Neuronal stem cell (in vitro differentiated cells): ENCODE measurements at places on chromosomes 4 and X.

DNA sequence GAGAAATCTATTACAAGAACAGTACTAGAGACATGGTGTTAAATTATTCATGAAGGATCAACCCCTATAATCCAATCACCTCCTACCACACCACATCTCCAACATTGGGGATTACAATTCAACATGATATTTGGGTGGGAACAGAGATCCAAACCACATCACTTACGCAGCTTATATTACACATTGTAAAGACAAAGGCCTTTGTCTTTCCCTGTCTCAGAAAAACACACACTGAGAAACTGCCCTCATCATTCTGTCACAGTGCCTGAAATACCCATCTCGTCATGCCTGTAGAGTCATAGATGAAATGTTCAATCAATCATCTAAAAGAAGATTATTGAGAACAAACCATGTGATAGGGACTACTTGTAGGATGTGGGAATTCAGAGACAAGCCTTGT, 558.8 kb upstream of the GRIA3 start:
- no peak for DNase-seq

GRCh38 chr4:71151054-71151453, 157.6 kb downstream of the DCK start:
- DNase-seq: no peak

GRCh38 chrX:46673620-46674359, 85.1 kb downstream of the SLC9A7 start:
- DNase-seq: no peak

DNA sequence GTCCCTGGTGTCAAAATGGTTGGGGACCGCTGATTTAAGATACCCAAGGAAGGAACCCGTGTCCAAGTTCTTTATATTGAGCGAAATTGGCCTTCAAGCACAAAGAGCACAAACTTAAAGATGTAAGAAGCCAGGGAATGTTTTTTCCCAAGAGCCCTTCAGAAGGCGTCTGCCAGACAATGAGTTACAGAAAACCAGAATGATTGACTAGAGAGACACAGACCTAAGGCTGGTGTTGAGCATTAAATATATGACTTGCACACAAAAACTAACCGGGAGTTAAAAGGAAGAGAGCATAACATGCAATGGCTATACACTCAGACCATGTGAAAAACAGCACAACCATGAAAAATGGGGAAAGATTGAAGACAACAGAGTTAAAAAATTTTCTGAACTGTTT, 157.5 kb upstream of the FAM9B start:
- DNase-seq: no peak

DNA sequence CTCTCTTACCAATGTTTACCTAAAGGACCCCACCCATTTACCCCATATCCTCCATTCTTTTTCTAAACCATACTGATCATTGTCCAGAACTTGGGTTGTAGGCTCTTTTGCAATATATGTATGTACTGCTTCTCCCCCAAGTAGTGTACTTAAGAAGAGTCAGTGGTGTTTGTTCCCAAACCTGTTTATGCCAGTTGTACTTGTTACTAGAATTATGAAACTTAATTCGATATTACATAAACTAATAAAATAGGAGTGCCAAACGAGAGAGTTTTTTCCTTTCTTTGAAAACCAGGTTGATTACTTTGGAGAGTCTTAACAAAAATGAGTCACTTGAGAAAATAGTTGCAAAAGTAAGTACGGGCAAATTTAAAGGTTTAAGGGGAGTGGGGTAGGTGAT, 96.3 kb downstream of the GEMIN8 start:
- DNase-seq: no peak

DNA sequence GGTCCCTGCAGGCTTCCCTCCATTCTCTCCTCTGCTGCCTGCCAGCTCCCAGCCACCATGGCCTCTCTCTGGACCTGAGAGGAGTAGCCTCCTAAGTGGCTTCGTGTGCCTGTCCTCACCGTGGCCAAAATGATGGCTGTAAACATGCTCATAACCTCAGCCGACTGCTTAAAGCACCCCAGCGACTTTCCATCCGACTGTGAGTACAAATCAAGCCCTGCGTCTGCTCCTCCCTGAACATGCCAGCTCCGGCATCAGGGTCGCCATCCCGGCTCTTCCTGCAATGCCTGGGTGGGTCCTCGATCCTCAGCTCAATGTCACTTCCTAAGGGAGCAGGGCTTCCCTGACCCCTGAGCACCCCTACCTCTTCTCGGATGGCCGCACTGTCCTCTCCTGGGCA, 3.3 kb upstream of the SORCS2 start:
- DNase-seq: no peak

GRCh38 chr4:6986072-6986780, 56.9 kb upstream of the TADA2B start:
- DNase-seq: no peak

DNA sequence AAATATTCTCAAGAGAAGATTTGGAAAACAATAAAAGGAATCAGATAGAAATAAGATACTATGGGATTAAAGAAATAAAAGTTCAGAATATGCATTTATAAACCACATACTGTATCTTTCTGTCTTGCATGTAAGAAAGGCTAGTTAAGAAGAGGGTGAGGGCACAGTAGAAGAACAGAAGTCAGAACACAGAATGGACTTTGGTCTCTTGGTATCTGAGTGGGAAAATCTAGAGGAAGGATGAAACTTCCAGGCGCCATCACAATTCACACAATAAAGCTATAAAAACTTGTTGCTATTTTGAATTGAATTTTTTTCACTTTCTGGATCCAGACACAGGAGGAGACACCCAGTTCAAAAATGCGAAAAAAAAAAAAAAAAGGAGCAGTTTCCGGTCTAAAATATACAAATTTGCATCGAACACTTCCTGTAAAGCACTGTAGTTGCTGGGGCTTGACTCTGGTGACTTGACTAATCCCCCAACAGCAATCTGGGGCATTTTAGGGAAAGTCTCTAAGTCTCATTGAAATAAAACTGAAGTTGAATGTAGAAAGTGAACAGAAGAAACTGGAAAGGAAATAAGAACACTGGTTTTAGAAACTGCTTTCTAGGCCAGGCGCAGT, 8.1 kb upstream of the NAAA start:
- no peak for DNase-seq
